RKO (cell line): ENCODE measurements at places on chromosomes 2 and 18.

- no peak for DNase-seq
These were observed 164.7 kb upstream of the MSH6 start for GRCh38 chr2:47618272-47618552.

- peak; percentile 90 for DNase-seq
These were observed 367.4 kb downstream of the NCKAP5 start for GRCh38 chr2:133200684-133201421.

GRCh38 chr2:239114119-239114581, 266.3 kb downstream of the TWIST2 start:
- no peak for DNase-seq

DNA sequence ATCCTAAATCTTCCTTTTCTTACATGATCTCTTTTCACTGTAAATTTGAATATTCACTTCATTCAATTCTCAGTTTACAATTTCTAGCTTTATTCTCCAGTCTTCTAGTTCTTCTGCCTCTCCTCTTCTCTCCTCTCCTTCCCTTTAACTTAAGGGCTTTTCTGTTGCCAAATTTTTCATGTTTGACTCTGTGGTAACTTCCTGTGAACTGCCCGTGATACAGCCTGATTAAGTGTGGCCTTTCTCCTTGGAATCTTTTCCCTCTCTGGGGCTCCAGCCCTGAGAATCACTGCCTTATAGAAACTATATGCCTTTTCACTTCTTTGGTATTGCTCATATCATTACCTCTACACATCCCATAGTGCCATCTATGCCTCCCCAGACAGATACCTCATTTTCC, 1923.8 kb upstream of the CELF4 start:
- DNase-seq = no peak

DNA sequence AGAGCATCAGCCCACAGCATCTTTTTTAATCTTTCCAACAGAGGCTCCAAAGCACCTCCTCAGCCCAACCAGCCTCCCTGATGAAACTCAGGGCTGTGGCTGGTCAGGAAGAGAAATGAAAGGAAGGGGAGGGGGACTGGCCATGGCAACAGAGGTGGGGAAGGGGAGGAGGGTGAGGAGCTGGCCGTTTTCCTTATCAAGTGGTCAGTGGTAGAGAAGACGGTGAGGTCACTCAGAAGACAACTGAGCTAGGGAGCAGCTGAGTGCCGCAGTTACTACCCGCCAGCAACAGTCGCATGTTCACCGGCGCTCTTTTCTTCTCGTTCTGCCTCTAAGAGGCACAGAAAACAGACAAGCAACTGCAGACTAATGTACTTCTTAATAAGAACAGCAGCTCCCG, 97.4 kb downstream of the AFF3 start:
- DNase-seq = no peak

GRCh38 chr18:78731016-78731397, 248.6 kb upstream of the SALL3 start:
- DNase-seq = no peak

DNA sequence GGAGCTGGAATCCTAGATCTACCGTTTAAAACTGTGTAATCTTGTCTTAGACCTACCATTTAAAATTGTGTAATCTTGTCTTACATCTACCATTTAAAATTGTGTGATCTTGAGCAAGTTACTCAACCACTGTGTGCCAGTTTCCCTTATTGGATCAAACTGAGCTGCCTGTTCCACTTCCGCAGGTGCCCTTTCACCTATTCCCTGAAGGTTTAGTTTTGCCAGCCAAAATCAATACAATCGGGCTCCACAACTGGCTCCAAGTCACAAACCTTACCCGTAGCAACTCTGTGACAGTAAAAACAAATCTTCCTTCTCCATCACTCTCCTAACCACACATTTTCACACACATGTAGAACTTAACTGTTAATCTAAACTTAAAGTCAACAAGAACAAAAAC, 20.1 kb downstream of the DOCK10 start:
- no peak for DNase-seq

DNA sequence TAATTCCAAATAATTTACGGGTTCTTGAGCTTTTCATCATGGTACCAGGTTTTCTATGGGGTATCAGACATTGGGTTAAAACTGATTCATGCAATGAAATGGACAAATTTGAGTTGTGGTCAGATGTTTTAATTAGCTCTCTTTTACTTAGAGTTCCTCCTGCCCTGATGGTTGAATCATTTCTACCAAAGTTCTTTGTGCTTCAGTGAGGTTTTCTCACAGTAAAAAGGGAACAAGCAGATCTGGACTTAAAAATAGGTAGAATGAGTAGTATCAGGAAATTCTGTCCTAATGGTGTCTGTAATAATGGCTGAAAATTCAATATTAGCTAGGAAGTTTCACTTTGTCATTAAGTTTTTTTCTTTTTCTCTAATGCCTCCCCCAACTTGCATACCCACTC, 159.7 kb upstream of the LRRTM1 start:
- DNase-seq = no peak

DNA sequence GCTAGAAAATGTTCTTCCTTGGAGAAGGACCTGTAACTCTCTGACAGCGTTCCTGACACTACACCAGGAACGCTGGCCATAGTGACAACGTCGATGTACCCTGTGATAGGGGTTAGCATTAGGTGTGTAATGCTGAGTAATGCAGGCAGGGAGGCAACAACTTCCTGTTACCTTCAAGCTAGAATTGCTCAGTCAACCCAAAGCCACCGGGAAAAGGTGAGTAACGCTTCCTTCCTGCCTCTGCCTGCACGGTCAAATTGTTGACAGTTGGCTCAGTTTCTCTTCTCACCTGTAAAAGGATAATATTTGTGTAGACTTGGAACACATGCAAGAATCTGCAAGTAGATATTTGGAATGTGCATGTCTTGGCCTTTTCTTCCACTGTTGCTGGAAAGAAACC, 12.7 kb downstream of the FAM110C start:
- DNase-seq = peak; percentile 9

GRCh38 chr2:68152681-68153347, 4.9 kb upstream of the PNO1 start:
- DNase-seq = no peak

DNA sequence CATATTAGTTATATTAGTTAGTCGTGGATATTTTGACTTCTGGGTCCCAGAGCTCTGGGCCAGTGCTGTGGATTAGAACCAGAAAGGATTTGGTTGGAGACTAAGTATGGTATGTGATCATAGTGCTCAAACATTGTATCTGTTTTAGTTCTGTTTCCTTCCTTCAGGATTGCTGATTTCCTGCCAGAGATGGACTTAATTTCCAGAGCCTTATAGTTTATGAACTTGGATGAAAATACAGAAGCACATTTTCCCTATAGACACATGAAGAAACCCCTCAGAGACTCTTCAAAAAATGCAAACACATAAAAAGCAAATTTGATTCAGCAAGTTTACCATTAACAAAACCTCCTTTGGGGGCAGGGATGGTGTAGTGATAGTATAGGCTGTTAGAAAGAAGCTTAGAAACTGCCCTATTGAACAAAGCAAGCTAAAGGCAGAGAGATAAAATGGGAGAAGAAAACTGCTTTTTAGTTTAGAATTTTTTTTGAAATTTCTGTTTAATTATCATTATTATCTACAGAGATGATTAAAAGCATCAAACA, 88.7 kb upstream of the EFEMP1 start:
- DNase-seq = no peak

DNA sequence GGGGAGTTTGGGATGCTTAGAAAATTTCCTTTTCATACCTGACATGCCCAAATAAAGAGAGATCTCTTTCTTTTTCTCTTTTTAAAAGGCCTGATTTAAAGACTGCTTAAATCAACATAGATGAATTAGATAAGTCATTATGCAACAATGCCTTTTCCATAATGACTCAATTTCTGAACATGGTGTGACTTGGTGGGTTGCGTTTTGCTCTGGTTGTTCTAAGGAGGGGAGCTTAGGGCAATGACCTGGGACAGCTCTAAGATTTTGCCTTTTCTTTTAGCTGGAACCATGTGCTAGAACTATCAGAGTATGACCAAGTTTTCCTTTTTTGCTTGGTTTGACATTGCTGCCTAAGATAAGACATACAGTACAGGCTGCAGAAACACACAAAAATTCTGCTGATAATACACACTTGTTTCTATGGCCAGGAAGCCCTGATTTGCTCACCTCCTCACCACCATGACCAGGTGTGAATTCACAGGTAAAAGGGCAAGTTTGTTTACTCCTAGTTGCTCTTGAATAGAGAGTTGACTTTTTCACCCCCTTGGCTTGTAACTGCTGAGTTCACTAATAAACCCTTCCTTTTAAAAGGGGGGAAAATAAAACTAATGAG, 58.1 kb upstream of the IL1RL1 start:
- no peak for DNase-seq

GRCh38 chr2:235542733-235543127, 48.9 kb downstream of the AGAP1 start:
- DNase-seq = no peak

- DNase-seq = no peak
These were observed 98.2 kb downstream of the SOCS6 start for GRCh38 chr18:70387027-70387426.

GRCh38 chr2:148416248-148416647, 228.3 kb upstream of the EPC2 start:
- DNase-seq = no peak

- no peak for DNase-seq
These were observed 174.2 kb downstream of the WDR7 start for GRCh38 chr18:56825321-56825720.

DNA sequence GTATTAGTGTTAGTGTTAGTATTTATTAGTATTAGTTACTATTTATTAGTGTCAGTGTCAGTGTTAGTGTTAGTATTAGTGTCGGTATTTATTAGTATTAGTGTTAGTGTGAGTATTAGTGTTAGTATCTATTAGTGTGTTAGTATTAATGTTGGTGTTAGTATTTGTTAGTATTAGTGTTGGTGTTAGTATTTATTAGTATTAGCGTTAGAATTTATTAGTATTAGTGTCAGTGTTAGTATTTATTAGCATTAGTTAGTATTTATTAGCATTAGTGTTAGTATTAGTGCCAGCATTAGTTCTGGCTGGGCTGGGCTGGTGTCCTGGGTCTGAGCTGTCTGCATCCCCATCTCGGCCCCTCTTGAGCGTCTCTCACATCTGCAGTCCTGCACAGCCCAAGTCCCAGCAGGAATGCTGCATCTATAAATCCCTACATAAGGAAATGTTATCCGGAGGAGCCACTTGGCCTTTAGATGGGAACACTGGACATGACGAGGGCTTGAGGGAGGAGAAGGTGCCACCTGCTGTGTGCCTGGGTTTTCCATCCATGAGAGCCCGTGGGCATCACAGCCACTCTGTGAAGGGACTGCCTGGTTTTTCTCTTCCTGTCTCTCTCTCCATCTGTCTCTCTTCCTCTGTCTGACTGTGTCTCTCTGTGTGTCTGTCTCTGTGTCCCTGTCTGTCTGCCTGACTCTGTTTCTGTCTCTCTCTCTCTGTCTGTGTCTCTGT, 33.6 kb downstream of the TWIST2 start:
- DNase-seq = no peak

GRCh38 chr2:64213532-64214275, 69.5 kb upstream of the PELI1 start:
- no peak for DNase-seq

DNA sequence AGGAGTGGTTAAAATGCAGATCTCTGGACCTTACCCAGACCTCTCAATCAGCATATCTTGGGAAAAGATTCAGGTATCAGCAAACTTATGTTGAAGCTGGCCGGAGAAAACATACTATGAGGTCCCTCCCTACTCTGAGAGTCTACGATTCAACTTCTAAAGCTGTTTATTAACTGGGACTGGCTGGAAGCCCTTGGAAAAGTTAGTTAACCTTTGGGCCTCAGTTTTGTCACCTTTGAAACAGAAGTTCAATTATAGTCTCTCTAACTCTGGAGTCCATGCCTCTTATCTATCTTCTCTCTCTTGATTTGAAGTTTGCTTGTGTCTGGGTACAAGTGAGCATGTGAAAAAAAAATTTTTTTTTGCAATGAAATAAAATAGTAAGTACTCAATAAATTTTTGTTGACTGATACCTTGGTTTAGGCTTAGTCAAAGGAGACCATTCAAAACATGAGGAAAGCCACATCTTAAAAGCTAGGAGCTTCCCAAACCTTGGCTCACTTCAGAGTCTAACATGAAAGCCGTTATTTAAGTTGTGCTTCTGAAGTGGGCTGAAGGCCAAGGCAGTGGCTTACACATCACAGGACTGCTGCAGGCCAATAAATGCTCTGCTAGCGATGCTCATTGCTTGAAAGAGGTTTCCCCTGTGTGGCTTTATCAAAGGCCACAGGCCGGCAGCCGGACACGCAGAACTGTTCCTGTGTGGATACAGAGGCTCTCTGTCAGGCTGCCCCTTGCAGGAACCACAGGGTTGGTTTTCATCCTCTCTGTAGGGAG, 110.6 kb upstream of the FAM136A start:
- no peak for DNase-seq

- no peak for DNase-seq
These were observed at the start of gene PSMA8 for GRCh38 chr18:26133652-26134051. TSS of gene PSMA8 (plus strand) at chr18:26133869. CDS start at chr18:26133966, 97 bp downstream.

GRCh38 chr2:232541961-232542714, 2.6 kb downstream of the CHRNG start:
- DNase-seq = no peak

DNA sequence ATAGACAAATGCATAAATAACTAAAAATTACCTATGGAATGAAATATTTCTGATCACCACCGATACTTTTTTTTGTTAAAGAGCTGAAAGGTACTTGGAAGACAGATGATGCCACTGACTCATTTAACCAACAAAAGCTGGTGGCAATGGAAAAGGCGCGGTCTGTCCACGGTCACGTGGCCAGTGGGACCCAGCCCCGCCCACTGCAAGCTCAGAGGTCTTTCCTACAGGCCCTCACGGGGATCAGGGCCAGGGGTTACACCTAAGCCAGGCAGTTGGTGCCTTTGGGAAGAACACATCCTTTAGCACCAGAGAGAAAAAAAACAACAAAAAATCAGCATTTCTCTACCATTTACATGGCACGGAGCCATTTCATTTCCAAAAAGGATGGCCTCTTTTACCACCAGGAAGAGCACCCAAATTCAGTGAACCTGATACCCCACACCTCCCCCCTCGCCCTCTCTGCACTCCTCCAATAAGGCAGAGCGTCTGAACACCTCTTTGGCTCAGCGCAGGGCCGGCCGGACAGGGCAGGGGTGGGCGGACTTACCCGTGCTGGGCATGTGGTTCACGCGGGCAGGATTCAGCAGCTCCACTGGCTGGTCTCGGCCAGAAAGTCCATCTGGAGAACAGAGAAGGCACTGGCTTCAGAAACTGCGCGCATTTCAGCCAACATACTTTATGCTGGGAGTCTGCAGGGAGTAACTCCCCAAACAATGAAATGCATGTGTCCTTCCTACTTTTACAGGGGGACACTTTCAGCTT, 164.6 kb downstream of the HDAC4 start:
- no peak for DNase-seq

DNA sequence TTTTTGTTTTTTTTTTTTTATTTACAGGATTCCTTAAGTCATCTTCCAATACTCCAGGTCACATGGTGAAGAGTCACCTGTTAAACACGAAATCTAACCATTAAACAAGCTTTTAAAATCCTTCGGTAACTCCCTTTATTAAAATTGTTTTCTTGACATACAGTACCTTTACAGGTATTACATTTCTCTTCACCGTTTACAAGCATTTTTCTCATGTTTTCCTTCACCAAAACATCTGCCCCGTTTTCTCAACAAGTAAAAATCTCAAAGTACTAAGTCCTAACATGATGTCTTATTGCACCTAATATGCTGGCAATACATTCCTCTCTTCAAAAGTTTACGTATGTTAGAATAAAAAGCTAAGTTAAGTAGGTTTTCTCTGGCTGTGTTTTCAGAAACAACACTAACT, 1.1 kb downstream of the PUM2 start:
- DNase-seq = peak; percentile 44
